ENCODE measurements at places on chromosomes 6 and 20.

GRCh38 chr6:75800708-75801505 lies 51.9 kb downstream of the MYO6 start:
- DNase-seq: no peak

- DNase-seq: no peak
These were observed 26.5 kb downstream of the GHRH start for GRCh38 chr20:37235065-37235464.

GRCh38 chr6:46356543-46356942 lies 134.7 kb downstream of the RCAN2 start:
- DNase-seq: no peak

DNA sequence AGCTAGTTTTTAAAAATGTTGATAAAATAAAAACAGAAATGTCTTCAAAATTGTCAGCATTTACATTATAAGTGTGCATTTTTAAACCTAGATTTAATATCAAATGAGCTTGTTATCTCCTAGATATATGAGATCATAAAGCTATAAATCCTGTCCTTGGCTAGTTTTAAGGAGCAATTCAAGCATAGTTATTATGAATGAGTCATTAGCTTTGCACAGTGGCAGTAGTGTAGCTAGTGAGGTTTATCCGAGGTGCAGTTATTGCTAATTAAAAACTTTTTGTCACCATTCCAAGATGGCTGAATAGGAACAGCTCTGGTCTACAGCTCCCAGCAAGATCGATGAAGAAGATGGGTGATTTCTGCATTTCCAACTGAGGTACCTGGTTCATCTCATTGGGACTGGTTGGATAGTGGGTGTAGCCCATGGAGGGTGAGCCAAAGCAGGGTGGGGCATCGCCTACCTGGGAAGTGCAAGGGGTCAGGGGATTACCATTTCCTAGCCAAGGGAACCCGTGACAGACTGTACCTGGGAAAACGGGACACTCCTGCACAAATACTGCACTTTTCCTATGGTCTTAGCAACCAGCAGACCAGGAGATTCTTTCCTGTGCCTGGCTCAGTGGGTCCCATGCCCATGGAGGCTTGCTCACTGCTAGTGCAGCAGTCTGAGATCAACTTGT lies 108.8 kb upstream of the SYNCRIP start:
- peak; percentile 1 for DNase-seq

- no peak for DNase-seq
These were observed 21.1 kb upstream of the MRS2 start for GRCh38 chr6:24381476-24382219.

DNA sequence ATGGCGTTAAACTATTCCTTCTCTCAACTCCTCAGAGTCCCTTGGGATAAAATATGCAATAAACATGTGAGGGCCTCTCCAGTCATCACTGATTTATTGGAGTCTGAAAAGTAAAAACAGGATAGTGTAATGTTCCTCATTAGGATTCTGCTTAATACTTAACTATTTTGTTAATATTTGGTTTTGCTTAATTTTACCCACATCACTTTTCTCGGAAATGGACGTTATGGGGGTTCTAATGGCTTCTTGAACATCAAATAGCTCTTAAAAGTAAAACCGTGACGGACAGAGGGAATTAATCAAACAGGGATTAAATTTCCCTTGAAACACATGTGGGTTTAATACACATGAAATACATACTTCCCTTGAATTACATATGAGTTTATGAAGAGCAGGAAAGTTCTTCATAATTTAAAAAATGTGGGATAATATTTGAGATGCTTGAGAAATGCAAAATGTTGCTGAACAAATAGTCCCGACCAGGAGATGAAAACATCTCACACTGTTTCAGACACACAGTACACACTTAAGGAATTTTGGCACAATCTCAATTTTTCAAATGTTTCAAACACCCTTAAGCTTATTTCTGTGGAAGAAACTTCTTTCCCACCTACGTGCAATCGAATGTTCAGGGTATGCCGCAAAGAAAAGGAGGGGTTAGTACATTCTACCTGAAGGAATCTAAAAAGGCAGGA lies 38.4 kb upstream of the EIF2S2 start:
- no peak for DNase-seq
